Jurkat, Clone E6-1 (cell line): ENCODE measurements at places on chromosomes 16 and 17.

DNA sequence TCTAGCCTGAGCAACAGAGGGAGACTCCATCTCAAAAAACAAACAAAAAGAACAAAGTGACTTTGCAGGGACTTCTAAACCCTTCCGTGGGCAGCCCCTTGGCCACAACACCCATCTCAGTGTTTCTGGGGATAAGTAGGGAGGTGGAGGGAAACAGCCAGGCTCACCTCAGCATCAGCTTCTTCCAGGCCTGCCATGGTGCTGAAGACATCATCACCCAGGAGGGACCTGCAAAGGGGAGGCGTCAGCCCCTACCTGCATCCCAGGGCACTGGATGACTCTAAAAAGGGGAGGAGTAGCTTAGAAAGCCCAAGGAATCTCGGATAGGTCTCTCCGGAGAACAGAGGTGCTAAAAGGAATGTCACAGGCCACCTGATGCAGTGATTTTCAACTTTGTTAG, 9.8 kb downstream of the FBF1 start:
- no peak for DNase-seq

DNA sequence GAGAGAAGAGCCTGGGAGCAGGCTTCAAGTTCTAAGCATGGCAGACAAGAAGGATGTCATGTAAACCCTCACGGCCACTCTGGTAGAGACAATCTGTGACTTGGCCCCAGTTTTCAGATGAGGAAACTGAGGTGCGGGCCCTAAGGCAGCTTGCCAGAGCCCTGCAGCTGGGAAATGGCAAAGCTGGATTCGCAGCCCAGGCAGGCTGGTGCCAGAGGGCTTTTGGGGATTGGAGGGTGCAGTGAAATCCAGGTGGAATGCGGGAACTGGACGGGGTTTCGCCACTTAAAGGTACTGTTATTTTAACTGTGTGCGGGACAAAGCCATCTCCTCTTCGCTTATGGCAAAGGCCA, 477 bp upstream of the OSGIN1 start:
- no peak for DNase-seq

DNA sequence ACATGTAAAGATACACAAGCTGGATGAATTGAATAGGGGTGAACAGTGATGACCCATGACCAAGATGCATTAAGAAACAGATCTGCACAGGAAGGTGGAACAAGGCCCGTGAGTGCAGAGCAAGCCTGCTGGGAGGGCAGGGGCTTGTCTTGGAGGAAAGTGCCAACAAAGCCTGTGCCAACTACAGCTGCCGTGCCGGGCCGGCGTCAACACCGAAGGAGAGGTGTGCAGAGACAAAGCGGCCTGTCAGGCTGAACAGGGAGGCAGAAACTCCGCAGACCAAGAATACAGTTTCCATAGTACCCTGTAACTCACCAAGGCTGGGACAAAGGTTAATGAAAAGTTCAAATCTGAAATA, 46.7 kb downstream of the ANKRD11 start:
- no peak for DNase-seq

DNA sequence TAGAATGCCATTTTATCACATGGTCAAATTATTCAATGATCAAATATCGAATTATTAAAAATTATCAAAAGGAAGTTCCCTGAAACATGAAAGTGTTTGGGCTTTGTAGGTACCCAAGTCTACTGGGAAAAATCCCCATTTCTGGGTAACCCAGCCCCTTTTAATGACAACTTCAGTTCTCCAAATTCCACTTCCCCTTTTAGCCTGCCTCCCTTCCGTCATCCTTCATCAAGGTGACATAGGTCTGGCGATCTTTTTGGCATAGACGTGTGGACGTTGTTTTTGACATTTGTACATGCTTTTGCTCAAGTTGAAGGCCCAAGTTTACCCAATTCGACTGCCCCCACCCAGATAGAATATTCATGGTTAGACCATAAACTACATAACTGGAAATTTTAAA, 660.9 kb downstream of the MAF start:
- no peak for DNase-seq

GRCh38 chr16:80280557-80280956, 260.2 kb upstream of the DYNLRB2 start:
- DNase-seq: no peak

DNA sequence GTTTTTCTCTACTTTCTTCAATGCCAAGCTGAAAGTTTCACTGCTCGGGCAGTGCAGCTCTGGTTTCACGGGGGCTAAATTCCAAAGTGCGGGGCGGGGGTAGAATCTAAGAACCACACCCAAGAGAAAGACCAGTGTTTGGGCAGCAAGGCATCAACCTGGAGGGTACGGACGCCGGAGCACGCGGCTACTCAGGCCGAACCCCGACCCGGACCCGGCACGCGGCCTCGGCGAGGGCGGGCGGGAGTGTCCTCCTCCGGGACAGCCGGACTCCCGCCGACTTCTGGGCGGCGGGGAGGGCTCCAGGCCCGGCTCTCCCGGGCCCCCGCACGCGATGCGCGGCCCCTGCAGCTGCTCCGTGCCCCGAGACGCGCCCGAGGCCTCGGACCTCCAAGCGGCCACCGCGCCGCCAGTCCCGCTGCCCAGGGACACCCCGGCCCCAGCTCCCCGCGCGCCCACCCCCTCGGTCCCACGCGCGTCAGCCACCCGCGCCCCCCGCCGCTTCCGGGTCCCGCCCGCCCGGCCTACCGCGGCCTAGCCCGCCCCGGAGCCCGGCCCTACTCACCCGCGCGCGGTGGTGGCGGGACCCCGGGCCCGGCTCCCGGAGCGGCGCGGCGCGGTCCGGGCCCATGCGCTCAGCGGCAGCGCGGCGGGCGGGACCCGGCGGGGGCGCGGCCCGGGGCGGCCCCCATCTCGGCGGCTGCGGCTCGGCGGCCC, 561 bp downstream of the AXIN1 start:
- no peak for DNase-seq

DNA sequence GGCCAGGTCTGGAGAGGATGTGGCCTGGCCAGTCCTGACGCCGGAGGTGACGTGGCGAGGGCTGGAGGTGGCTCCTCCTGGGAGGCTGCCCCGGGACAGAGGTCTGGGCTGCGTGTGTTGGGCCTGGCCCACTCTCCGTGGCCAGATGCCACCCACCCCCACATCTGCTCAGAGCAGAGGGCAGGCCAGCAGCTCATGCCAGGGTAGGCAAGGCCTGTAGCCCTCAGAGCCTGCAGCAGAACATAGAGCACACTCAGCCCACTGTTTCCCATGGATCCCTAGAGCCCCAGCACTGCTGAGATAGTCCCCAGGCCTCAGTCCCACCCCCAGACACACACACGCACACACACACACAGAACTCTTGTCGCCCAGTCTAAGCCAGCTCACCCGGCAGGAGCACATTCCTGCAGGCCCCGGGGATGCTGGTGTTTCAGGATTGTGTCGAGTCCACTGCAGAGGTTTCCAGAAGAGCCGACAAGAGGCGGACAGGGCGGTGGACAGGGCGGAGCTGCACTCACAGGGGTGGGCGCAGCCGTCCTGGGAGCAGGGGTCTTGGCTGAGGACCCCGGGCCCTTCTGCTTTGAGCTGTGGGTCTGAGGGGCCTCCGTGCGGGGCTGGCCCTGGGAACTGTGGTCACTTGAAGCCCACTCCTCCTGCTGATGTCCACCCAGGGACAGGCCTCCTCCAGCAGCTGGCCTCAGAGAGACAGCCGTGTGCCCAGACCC, 33.4 kb downstream of the SOX8 start:
- DNase-seq: no peak

GRCh38 chr17:39861235-39861634, 2.9 kb downstream of the IKZF3 start:
- DNase-seq: no peak

- DNase-seq: peak; percentile 58
Measured at GRCh38 chr16:80824623-80825364, 20.4 kb upstream of the CDYL2 start.

DNA sequence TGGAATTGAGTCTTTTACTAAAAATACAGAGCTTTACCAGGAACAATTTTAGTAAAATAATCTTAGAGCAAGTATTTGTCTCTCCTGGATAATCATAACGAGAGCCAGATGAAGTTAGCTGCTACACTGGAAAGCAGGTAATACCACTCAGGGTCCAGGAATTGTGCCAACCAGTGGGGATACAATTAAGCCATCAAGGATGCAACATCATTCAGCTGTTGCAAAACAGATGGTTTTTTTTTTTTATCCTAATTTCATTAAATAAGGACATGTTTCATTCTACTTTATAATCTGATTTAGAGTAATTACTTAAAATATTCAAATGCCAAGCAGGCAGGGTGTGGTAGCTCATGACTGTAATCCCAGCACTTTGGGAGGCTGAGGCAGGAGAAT, 10.2 kb downstream of the MMD start:
- no peak for DNase-seq

- no peak for DNase-seq
Measured at GRCh38 chr17:30219833-30220232, 15.7 kb downstream of the SLC6A4 start.

GRCh38 chr16:1678500-1679098, 520 bp downstream of the JPT2 start:
- no peak for DNase-seq

DNA sequence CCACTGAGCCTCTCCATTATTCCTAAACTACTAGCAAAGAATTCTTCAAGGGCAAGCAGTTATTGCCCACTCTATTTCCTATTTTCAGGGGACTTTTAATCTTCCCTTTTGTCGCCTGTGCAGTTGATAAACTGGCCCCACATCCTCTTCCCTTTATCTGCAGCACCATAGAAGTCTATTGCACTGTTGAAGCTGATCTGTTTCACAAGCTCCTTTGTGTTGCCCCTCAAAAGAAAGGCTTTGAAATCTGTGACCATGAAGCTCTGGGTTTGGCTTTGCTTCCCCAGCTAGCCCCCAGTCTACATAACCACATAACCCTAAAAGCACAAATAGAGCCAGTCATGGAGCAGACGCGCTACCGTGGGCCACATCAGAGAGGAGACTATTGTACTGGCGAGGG, 37.1 kb downstream of the CDRT15 start:
- DNase-seq: no peak

DNA sequence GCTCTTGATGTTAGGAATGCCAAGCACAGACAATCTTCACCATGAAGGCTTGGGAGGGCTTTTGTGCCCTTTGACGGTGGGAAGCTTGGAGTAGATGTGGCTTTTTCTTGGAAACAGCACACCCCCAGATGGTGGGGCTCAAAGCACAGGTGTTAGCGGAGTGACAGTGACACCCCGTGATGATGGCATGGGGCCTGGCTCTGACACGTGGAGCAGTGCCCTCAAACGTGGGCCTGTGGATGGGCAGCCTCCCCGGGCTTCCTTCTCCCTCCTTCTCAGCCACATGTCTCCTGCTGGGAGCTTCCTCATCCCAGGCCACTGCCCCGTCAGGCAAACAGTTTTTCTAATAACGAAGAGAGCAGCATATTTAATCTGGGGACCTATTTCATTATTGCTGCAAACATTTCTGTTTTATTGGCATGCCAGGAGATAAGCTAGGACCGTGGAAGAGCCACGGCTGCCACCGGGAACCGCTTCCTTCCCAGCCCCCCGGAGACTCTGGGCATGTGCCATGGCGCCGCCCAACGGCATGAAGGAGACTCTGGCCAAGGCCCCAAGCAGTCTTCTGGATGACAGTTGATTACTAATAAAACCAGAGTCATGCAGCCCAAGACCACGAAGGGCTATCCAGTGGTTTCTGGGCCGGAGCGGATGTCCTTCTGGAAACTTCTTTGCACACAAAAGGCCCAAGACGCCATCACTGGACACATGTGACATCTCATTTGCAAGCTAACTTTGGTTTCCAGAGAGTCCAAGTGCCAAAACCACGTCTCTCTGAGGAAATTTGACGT, 280.3 kb upstream of the FOXF1 start:
- DNase-seq: no peak

DNA sequence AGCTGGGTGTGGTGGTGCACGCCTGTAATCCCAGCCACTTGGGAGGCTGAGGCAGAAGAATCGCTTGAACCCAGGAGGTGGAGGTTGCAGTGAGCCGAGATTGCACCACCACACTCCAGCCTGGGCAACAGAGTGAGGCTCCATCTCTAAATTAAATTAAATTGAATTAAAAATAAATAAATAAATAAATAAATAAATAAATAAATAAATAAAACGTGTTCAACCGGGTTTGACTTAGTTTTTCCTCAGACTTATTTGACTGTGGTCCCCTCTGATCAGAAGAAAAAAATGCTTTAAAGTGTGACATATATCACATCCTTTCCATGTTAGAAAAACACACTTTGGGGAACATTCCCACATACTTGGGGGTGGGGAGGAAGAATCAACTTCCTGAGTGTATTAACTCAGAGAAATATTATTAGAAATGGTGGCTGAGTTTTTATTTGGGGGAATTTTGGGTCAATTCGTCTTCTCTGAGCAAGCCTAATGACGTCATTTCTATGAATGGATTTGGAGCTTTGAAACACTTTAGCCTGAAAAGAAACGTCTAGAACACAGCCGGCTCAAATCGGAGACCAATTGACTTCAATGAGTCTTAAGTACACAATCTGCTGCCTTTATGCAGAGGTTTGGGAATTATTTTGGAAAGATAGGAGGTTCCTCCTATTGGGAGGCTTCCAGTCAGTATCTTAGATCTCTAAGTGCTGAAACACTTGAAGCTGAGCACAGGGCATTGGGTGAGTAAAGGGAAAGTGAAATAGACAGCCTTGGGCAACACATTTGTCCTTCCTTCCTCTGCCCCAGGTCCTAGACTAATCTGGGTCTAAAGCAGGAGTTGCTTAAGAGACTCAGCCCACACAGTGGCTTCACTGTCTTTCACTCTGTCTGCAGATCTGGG, 132.6 kb downstream of the PITPNC1 start:
- DNase-seq: no peak

GRCh38 chr16:71775949-71776348, 32.7 kb downstream of the AP1G1 start:
- no peak for DNase-seq

DNA sequence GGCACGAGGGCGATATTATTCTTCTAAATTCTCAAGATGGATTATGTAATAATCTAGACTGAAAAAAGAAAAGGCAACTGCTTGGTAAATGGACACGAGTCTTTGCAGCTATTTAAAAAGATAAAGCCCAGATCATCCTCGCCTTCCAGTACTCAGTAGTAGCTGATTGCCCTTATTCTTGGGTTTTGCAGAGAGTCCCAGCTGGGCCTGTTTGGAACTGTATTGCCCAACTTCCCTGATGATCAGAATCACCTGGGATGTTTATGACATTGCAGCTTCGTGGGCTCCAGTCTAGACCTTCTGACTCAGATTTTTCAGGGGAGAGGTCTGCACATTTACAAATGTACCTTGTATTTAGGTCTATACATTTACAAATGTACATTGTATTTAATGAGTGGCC, 213.5 kb downstream of the RAB11FIP4 start:
- no peak for DNase-seq

DNA sequence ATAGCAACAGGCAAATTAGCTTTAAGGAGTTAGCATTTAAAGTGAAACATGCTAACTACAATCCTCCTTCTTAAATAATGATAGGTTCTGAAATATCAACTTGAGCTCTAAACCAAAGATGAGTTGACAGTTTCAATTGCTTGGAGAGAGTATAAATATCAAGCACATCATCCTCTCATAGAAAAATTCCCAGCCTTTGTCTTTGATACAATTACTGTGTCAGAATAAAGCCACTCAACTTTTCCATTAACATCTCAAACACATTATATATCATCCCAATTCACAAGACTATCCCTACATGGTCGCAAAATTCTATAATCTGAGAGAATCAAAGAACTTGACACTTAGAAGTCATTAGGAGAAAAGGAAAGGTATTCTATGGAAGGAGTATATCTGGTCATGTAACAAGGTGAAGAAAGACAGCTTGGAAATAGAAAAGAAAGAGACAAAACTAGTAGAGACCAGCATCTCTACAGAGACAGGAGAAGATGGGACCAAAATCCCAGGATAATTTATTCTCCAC, 189.8 kb downstream of the CEP112 start:
- DNase-seq: no peak

GRCh38 chr16:78780808-78781207, 681.4 kb downstream of the WWOX start:
- no peak for DNase-seq
